BJ (cell line): ENCODE measurements at places on chromosomes 6 and 20. TPM values are rescaled to one million over a fixed set of nuclear protein-coding genes. Genes with fewer than 3 reads are reported as not detected.

RANBP9 gene
- 14.4 and 23.4 TPM in 2 replicates for polyA plus RNA-seq

GRCh38 chr6:88539295-88539764, 373.2 kb upstream of the CNR1 start:
- no peak for DNase-seq

GRCh38 chr20:25470045-25470444, 62.6 kb downstream of the GINS1 start:
- no peak for DNase-seq

DNA sequence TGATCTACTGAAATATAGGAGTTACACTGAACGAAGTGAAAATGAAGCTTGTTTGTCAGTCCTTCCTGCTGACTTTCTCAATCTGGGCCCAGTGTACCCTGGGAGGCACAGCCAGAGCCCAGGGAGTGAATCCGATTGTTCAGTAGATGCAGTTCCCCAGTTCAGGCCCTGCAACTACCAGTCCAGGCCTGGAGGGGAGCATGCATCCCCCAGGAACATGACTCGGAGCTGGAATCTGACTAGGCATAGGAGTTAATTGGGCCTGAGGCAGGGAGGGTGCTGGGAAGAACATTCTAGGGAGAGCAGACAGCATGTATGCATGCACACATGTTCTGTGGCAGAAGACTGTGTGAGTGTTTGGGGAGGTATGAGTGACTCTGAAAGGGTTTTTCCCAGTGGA, 42.1 kb downstream of the PHACTR3 start:
- DNase-seq, result no peak

GRCh38 chr20:46400253-46400652, 6.2 kb downstream of the ELMO2 start:
- peak; percentile 55 for DNase-seq

TNNC2 gene
- polyA plus RNA-seq, result 0.60 and 0.81 TPM in 2 replicates

NOTCH4 gene
- 0.40 and 0.42 TPM in 2 replicates for polyA plus RNA-seq

ZMYND8 gene
- 11.8 and 12.7 TPM in 2 replicates for polyA plus RNA-seq

DNA sequence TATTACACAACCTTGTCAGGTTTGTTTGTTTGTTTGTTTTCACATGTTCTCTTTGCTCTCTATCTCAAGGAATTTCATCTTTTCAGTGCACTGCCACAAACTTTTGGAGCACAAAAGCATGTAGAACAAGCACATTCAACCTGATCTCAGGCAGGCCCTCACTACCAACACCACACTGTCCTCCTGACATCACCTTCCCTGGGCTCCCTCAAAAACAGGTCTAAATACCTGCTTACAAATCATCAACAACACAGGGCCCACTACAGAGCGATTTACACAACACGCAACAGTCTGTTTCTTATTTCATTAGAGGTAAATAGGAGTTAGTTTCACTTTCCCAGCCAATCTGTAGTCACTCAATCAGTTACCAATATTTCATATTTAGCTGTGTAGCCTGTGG, 241.4 kb downstream of the EPHA7 start:
- no peak for DNase-seq

DNA sequence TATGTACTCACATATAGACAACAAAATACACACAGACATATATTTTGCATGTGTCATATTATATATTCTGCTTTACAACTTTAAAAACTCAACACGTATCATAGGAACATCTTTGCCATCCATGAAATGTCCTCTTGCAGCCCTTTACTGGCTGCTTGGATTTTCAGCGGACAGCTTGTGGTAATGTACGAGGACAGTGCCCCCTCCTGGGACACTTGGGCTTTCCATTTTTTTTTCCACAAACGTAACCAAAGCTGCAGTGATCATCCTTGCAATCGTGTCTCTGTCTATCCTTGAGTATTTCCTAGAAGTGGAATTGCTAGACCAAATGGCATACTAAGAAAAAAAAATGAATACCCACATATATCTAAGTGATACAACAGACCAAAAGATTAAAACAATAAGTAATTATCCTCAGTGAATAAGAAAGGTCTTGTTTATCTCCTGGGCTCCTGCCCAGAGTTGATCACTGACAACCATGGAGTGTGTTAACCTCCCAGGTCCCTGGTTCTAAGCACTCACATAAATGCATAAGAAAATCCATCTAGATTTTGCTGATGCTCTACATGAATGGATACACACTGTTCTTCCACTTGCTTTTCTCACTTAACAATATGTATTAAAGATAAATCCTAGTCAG, 18.1 kb downstream of the BPI start:
- DNase-seq, result no peak

AK9 gene
- polyA plus RNA-seq, result 1.3 and 3.1 TPM in 2 replicates

DNA sequence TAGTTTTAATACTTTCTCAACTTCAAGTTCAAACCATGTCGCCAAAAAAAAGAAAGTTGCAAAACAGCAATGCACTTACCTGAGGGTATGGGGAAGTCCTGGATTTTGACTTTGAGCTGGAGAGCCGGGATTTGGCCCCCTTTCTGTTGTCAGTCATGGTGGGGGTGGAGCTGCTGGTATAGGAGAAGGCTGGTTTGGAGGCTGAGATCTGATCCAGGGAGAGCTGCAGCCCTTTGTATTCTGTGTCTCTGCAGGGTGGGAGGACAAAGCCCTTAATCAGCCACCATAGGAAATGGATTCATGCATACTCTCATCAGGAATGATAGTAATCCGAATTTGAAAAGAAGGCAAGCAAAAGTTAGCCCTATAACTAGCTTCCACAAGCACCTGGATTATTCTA, 44.0 kb downstream of the SIM1 start:
- no peak for DNase-seq

AKAP12 gene
- polyA plus RNA-seq, result 27.7 and 33.7 TPM in 2 replicates

GRCh38 chr6:7390226-7390878, 744 bp downstream of the RIOK1 start:
- no peak for DNase-seq

TTK gene
- polyA plus RNA-seq, result 5.1 and 10.5 TPM in 2 replicates

- DNase-seq, result no peak
These were observed 5.4 kb downstream of the MLN start for GRCh38 chr6:33798343-33798848.

GJA10 gene
- not detected in 2 replicates for polyA plus RNA-seq

DNA sequence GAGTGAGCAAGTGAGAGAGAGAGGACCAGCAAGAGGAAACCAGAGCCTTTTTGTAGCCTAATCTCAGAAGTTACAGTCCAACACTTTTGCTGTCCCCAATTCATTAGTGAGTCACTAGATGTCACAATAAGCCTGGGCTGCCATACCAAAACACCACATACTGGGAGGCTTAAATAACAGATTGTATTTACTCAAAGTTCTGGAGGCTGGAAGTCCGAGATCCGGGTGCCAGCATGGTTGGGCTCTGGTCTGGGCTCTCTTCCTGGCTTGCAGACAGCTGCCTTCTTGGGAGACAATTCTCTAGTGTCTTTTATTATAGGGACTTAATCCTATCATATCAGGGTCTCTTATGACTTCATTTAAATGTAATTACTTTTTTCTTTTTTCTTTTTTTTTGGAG, 50.7 kb upstream of the FERMT1 start:
- DNase-seq, result no peak

NKX2-4 gene
- polyA plus RNA-seq, result not detected in 2 replicates

SIM1 gene
- polyA plus RNA-seq, result 27.1 and 32.9 TPM in 2 replicates

- DNase-seq, result peak; percentile 50
These were observed 140.2 kb upstream of the PHACTR1 start for GRCh38 chr6:12576389-12576788.

GRCh38 chr6:44837255-44837654, 449.7 kb downstream of the CDC5L start:
- no peak for DNase-seq

DNA sequence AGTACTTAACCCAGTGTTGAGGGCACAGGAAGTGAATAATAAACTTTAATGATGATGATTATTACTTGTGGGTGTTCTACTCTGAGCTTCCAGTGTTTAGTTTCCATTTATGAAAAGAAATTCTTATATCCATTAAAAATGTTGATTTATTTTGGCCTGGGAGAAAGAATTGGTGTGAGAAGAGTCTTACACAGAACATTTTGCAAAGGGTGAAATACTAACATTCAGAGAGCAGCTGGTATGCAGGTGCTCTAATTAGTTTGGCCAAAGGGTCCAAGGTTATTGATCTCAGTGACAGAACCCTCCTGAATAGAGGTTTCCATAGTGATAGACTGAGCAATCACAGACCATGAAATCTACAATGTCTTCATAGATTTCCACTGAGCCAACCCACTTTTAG, 4.4 kb downstream of the OSER1 start:
- no peak for DNase-seq

SASH1 gene
- 30.4 and 32.2 TPM in 2 replicates for polyA plus RNA-seq

DNA sequence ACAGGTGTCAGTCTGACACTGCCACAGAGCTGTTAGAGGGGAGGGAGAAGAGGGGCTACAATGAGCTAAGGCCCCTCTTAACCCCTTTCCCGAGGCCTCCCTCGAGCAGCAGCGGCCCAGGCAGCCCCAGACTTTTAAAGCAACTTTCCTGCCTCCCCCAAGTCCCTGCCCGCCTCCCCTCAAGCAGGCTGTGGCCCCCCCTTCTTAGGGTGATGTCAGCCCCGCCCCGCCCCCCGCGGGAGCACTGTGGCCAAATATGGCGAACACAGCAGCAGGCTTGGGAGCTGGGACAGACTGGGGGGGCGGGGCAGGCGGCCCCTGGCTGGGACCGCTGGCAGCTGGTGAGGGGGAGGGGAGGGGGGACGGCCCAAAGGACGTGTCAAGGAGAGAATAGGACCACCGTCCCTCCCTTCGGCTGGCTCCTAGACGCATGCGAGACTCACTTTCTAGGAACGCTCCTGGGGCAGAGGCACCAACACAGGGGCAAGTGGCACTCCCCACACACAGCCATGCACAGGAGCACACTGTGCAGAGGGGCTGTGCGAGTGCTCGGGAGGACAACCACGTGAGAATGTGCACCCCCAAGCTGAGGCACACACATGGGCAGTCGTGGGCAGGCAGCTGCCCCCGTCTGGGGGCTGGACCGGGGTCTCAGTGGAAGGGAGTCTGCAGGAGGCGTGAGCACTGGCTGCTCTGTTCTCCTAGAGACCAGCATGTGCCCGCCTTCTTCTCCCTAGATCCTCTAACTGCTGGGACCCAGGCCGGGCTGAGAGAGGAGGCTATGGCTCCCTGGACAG, 6.7 kb downstream of the TEAD3 start:
- no peak for DNase-seq

- no peak for DNase-seq
These were observed 8.4 kb downstream of the BTBD9 start for GRCh38 chr6:38631186-38631783.

DNA sequence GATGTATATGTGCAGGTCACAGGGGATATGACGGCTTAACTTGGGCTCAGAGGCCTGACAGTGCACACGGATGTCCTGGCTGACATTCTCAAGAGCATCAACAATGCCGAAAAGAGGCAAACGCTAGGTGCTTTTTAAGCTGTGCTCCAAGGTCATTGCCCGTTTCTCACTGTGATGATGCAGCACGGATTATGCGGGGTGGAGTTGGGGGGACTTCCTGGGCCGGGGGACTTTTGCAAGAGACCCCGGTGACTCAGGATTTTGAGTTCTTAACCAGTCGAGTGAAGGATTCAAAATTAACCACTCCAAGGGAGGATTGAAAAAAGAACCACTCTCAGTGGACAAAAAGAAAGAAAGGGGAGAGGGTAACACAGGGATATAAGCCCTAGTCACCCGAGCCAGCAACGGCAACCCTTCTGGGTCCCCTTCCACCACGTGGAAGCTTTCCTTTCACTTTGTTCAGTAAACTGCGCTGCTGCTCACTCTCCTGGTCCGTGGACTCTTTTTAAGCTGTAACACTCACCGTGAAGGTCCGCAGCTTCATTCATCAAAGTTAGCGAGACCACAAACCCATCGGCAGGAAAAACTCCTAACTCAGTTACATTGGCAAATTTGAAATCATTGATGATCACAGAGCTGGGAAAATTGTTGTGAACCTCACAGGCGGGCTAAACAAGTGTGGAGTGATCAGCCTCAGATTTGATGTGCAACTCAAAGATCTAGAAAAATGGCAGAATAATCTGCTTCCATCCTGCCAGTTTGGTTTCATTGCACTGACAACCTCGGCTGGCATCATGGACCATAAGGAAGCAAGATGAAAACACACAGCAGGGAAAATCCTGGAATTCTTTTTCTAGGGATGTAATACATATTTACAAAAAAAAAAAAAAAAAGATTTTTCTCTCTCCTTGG, 199.3 kb downstream of the ARID1B start:
- DNase-seq, result no peak

GRCh38 chr6:110687326-110687725, 127.9 kb downstream of the CDK19 start:
- DNase-seq, result no peak

DNA sequence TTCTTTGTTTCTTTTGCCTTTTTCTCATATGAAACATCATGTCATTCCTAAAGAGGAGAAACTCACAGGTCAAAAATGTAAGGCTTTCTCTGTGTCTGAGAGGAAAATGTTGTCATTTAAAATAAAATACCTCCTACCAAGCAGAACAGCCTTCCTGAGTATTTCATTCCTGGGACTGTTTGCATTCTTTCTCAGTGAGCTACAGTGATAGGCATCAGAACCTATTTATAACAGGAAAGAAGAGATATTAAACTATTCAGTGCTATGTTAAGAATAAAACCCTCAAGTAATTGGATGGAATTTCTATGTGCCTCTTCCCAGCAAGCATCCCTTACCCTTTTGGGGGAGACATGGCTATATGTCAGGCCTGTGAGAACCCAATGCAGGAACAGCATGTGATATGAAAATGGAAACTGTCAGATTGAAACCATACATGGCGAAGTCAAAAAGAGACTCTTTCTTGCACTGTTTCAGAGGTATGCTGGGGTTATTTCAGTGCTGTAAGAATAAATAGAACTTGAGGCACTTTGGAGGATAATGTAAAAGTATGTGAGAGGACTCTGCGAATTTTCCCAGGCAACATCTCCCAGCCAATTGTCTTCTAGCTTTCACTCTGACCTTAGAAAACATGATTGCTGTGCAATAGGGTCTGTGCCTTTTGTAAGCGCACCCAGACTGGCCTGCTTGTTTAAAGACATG, 133.8 kb upstream of the CCN2 start:
- peak; percentile 100 for DNase-seq

GRCh38 chr6:160293844-160294243, 35.2 kb upstream of the SLC22A2 start:
- no peak for DNase-seq

DNA sequence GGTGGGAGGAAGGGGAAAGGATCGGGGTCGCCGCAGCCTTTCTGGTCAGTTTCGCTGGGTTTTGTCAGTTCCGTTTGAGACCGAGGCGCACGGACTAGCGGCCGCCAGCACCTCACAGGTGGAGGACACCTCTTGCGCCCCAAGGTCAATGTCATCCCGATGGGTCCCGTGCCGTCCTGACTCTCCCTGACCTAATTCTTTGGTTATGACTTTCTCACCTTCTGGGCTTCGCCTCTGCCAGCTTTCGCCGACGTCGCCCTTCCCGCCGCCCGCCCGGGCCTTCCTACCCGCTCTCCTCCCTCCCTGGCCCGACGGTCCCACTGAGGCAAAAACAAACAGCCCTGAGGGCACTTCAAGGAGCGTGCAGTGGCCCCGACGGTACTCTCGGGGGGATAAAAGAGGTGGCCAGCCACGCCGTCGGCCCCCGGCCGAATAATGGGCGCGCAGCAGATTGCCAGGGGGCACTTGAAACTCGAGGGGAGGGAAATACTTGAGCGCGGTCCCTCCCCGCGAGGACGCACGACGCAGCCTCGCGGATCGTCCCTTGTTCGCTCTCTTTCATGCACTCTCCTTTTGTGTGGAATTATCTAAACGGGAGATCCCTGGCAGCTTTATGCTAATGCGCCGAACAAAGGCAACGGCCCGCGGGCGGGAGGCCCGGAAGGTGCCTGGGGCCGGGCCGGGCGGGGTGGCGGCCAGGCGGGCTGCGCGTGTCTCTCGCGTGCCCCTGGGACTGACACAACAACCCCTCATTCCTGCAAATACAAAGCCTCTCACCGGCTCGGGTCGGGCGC, 3.9 kb upstream of the INSM1 start:
- DNase-seq, result no peak

PHACTR3 gene
- polyA plus RNA-seq, result not detected in 2 replicates
